Prostate gland (tissue), 2 donors: ENCODE measurements at places on chromosomes 3 and 15.

DNA sequence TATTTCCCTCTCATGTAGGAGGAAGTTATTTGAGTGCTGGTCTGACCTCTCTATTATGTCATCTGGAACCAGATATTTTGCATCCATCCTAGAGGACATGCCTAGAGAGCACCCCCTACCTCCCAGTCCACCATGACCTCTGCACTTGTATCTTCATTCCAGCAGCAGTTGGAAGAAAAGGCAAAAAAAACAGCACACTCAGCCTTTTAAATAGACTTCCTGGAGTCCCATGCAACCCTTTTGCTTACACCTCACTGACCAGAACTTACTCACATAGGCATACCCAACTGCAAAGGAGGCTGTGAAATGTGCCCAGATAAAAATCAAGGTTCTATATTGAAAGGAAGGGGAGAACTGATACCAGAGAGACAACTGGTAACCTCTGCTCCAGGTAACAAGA is 92.3 kb upstream of the FHIT start:
- no peak for DNase-seq
- no peaks in the 10 kb centered on the region for H3K4me1 ChIP-seq
- no peaks in the 10 kb centered on the region for H3K27me3 ChIP-seq

- H3K36me3 ChIP-seq = no peaks in the 10 kb centered on the region
- no peak overlapping the region for H3K4me3 ChIP-seq
- no peaks in the 10 kb centered on the region for H3K4me1 ChIP-seq
- no peak for DNase-seq
- H3K27me3 ChIP-seq = no peaks in the 10 kb centered on the region
- H3K27ac ChIP-seq = no peak overlapping the region
These were observed 11.6 kb downstream of the NR1D2 start for GRCh38 chr3:23956701-23957100.

DNA sequence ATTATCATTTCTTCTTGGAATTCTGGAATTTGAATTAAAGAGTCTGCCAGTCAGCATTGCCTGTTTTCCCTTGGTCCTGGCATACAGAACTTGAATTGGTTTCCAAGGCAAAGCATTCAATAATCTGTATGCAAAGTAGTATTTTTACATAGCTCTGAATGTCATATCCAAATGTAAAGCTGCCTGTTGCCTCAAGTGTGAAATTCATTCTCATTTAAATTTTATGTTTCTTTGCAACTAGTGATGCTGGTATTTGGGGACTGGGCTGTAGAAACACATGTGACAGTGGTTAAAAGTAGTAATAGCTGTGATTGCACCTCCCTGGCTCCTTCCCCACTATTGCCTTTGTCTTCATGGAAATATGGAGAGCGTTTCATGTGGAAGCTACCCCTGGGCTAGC is 743.9 kb upstream of the GOLIM4 start:
- no peak for DNase-seq
- H3K4me3 ChIP-seq = no peak overlapping the region
- no peaks in the 10 kb centered on the region for H3K36me3 ChIP-seq
- H3K27ac ChIP-seq = no peak overlapping the region
- no peaks in the 10 kb centered on the region for H3K4me1 ChIP-seq

- peaks cover 13% of the 10 kb centered on the region for H3K4me1 ChIP-seq
- H3K27ac ChIP-seq = peak overlapping the region; percentile 27
- no peak for DNase-seq
- H3K36me3 ChIP-seq = no peaks in the 10 kb centered on the region
- no peak overlapping the region for H3K4me3 ChIP-seq
These were observed 75.3 kb downstream of the HMG20A start for GRCh38 chr15:77495838-77496596.

DNA sequence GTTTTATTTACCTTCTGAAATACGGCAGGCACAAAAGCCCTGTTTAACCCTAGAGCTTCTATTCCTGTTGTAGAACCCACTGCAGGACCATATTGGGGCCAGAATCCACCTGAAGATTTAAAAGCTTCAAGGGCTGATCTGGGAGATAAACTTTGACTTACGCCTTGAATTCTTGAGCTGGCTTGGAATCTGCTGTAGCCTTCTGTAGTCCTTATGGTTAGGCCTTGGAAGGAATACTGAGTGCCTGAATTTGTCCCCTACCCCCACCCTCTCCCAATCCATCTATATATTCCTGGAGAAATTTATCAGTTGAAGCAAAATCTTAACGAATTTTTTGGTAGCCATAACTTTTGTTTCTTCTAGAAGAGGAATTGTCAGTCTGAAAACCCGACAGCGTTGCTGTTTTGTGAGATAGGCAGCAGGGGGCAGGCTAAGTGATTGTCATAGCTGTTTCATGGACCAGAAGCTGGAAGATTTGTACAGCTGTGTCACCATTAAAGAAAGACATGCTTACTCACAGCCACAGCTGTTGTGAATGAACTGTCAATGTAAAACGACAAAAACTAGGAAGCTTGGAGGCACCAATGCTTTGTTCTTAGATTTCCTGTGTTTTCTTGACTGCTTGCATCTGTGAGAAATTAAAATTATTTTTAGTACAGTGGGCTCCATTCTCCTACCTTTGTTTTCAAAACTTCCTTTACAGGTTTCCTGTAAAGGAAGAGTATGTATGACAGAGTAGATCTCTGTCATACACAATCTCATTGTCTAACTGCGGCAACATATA is 12.8 kb downstream of the LXN start:
- H3K27me3 ChIP-seq = no peaks in the 10 kb centered on the region
- H3K4me1 ChIP-seq = no peaks in the 10 kb centered on the region
- no peak overlapping the region for H3K4me3 ChIP-seq
- peak; percentile 50 for DNase-seq

DNA sequence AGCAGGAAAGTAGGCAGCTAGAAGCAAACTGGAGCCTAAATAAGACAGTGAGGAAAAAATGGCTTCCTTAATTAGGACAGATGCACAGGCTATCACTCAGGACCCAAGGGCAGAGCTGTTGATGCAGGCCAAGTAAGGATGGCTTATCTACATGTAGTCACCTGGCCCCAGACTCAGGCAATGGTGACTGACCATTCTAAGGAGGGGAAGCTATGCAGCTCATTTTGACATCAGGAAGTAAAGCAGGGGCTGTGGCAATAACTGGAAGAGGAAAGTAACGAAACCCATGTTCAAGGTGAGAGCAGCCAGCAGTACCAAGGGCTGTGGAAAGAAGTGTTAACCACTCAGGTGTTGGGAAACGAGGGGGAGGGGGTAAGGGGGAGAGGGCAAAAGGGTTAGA is 16.2 kb downstream of the ACAD11 start:
- H3K27ac ChIP-seq = no peak overlapping the region
- no peaks in the 10 kb centered on the region for H3K36me3 ChIP-seq
- no peaks in the 10 kb centered on the region for H3K27me3 ChIP-seq
- H3K4me1 ChIP-seq = no peaks in the 10 kb centered on the region
- H3K4me3 ChIP-seq = no peak overlapping the region

- H3K4me3 ChIP-seq = no peak overlapping the region
- no peak for DNase-seq
- no peaks in the 10 kb centered on the region for H3K27me3 ChIP-seq
- H3K27ac ChIP-seq = no peak overlapping the region
These were observed 441.4 kb downstream of the GABRG3 start for GRCh38 chr15:27412415-27412814.

DNA sequence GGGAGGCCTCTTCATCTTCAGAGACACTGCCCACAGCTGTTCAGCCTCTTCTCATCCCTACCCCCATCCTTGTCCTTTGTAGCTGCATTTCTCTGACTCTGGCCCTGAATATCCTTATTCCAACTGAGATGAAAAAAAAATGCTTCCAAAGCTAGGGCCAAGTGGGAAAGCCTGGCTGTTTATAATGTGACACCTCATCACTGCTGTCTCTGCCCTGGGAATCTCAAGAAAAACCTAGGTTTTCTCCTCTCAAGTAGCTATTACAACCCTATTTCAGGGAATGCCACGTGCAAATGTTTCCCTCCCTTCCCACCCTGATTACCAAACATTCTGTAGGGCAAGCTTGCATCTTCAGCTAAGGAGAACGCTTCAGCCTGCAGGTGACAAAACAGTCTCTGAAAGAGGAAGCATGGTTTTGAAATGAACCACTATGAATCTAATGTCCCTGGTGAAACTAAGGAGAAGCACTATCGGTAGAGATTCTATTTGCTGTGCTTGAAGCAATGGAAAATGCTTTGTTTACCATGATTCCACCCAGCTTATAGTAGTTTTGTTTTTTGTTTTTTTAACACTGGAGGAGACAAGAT is 65.4 kb downstream of the USF3 start:
- H3K27ac ChIP-seq = no peak overlapping the region
- H3K4me3 ChIP-seq = no peak overlapping the region
- H3K4me1 ChIP-seq = no peaks in the 10 kb centered on the region
- DNase-seq = no peak
- no peaks in the 10 kb centered on the region for H3K36me3 ChIP-seq

GRCh38 chr3:15795651-15796308 is 2.0 kb downstream of the ANKRD28 start:
- peak overlapping the region; percentile 72 for H3K27ac ChIP-seq
- H3K4me1 ChIP-seq = no peaks in the 10 kb centered on the region

DNA sequence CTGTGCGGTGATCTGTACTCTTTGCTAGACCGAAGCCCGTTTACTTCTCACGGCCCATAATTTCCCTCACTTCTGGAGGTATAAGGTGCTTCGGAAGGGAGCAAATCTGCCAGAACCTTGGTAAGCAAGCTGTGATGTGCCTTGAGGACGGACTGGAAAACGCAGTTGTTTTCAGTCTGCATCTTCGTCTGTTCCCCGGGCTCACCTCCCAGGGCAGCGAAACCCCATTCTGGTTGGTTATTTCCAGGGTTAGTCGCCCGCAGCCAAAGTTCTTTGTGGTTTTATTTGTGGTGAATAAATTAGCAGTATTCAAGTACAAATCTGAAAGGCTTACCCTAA is 401 bp downstream of the RAMAC start:
- no peaks in the 10 kb centered on the region for H3K36me3 ChIP-seq
- peak overlapping the region; percentile 72 for H3K4me3 ChIP-seq
- peak overlapping the region; percentile 80 for H3K27ac ChIP-seq
- H3K4me1 ChIP-seq = peaks cover 7% of the 10 kb centered on the region

DNA sequence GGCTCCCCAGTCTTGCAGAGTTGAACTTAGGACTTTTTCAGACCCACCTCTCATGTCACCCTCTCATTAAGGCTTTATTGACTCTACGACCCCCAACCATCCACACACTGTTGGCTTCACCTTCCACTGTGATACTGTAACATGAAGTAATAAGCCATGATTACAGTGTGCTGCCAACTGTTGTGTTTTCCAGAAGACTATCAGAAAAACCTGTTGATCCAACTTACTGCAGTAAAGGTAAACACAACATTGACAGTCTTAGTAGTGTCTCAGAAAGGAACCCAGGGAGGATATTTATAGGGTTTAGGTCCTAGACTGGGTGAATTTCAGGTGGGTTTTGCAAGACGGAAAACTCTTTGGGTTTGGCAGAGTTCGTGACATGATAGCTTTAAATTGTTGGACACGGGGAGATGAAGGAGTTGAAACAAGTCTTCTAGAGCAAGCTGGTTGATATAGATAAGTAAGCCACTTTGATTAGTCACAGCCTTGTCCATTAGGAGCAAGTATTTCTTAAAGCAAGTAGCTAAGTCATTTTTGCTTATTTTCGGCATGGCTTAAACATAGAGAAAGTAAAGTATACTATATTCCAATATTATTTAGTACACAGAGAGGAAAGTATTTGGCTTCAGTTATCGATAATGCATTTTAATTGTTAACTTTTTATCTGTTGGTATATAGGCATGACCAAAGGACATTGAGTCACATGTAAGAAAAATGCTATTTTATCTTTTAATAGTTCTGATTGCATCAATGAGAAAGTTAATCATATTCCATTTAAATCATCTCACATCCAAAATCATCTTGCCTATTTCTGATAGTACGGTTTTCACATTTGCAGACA is 2.4 kb upstream of the COL6A5 start:
- no peak overlapping the region for H3K4me3 ChIP-seq
- H3K36me3 ChIP-seq = no peaks in the 10 kb centered on the region
- DNase-seq = no peak
- H3K27me3 ChIP-seq = peaks cover 6% of the 10 kb centered on the region

DNA sequence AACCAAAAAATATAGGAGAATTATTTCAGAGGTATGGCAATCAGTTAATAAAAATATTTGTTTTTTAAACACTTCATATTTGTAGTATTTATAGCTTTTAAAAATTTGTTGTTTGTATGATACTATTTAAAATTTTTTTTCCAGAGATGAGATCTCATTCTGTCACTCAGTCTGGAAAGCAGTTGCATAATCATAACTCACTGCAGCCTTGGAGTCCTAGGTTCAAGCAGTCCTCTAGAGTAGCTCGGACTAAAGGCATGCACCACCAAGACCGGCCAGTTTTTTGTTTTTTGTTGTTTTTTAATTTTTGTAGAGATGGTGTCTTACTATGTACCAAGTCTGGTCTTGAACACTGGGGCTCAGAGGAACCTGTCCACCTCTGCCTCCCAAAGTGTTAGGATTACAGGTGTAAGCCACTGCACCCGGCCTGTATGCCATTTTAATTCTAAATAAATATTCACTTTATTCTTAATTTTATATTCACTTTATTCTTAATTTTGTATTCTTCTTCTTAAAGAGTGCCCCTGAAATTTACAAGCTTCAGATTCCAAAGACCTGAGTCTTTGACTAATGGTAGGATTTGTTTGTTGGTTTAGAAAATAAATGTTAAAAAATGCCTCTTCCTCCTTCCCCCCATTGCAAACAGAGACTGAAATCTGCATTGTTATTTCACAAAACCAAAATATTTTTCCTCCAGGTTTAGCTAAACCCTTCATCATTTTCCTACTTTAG is 9.4 kb downstream of the TGFBR2 start:
- no peak overlapping the region for H3K27ac ChIP-seq
- H3K4me3 ChIP-seq = no peak overlapping the region
- H3K4me1 ChIP-seq = no peaks in the 10 kb centered on the region
- no peak for DNase-seq

DNA sequence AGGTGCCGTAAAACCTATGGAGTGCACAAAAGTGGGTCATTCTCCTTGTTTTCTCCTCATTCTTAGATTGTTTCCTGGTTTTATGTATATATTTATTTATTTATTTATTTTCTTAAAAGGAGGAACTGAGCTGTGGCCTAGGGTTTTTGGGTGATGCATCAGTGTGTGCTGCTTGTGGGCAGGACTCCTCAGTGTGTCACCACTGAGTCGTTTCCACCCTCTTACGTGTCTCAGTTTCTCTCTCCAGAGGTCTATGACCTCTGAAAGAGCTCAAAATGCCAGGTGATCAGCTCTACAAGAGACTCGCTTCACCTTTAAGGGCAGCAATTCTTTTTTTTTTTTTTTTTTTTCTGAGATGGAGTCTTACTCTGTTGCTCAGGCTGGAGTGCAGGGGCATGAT is 72.9 kb downstream of the CD200 start:
- no peak overlapping the region for H3K4me3 ChIP-seq
- no peak overlapping the region for H3K27ac ChIP-seq
- H3K36me3 ChIP-seq = no peaks in the 10 kb centered on the region
- no peak for DNase-seq
- no peaks in the 10 kb centered on the region for H3K4me1 ChIP-seq
- H3K27me3 ChIP-seq = no peaks in the 10 kb centered on the region

- no peak overlapping the region for H3K4me3 ChIP-seq
- peak overlapping the region; percentile 62 for H3K27ac ChIP-seq
- no peak for DNase-seq
- H3K4me1 ChIP-seq = peaks cover 23% of the 10 kb centered on the region
These were observed 100.2 kb downstream of the LRIG1 start for GRCh38 chr3:66400411-66401156.

GRCh38 chr3:73820431-73820830 is 195.7 kb upstream of the PDZRN3 start:
- H3K4me3 ChIP-seq = no peak overlapping the region
- no peak for DNase-seq
- no peak overlapping the region for H3K27ac ChIP-seq
- no peaks in the 10 kb centered on the region for H3K4me1 ChIP-seq
- H3K36me3 ChIP-seq = no peaks in the 10 kb centered on the region

- no peak for DNase-seq
- H3K27me3 ChIP-seq = no peaks in the 10 kb centered on the region
- H3K36me3 ChIP-seq = no peaks in the 10 kb centered on the region
- no peaks in the 10 kb centered on the region for H3K4me1 ChIP-seq
These were observed 75.8 kb upstream of the FAM98B start for GRCh38 chr15:38378161-38378560.
